Breast epithelium (tissue), 4 donors: ENCODE measurements at places on chromosomes 5 and 9. TPM values are rescaled to one million over a fixed set of nuclear protein-coding genes. Genes with fewer than 3 reads are reported as not detected.

ZBED3 gene
- 46.7 TPM for total RNA-seq

EGFLAM gene
- 30.5 TPM for total RNA-seq

TMEM252 gene
- total RNA-seq, result not detected

RASGEF1C gene
- not detected for total RNA-seq

TMEM203 gene
- 26.6 TPM for total RNA-seq

CDC20B gene
- not detected for total RNA-seq

NR2F1-AS1 gene
- total RNA-seq, result 7.0 TPM

ELAVL2 gene
- total RNA-seq, result 0.59 TPM

PLPP7 gene
- 9.3 TPM for total RNA-seq

TTC16 gene
- total RNA-seq, result 0.16 TPM

PCDHB3 gene
- 6.2 TPM for total RNA-seq

CLIC3 gene
- total RNA-seq, result not detected

PKD2L2 gene
- not detected for total RNA-seq

CYSRT1 gene
- 0.29 TPM for total RNA-seq

FAM81B gene
- total RNA-seq, result not detected
